ENCODE measurements at places on chromosomes 7 and 10. TPM values are rescaled to one million over a fixed set of nuclear protein-coding genes. Genes with fewer than 3 reads are reported as not detected.

- H3K4me1 ChIP-seq: no peaks in the 10 kb centered on the region
- no peak for DNase-seq
- H3K27me3 ChIP-seq: peaks cover 12% of the 10 kb centered on the region
These were observed 43.3 kb upstream of the ANLN start for GRCh38 chr7:36346260-36346831.

GRCh38 chr7:25288556-25289307, 60.4 kb upstream of the NPVF start:
- no peaks in the 10 kb centered on the region for H3K36me3 ChIP-seq
- no peaks in the 10 kb centered on the region for H3K4me1 ChIP-seq
- no peak overlapping the region for H3K4me3 ChIP-seq
- DNase-seq: no peak
- no peak overlapping the region for H3K27ac ChIP-seq

- peaks cover 3% of the 10 kb centered on the region for H3K36me3 ChIP-seq
- peaks cover 36% of the 10 kb centered on the region for H3K4me1 ChIP-seq
- no peak overlapping the region for H3K27ac ChIP-seq
- H3K27me3 ChIP-seq: no peaks in the 10 kb centered on the region
These were observed 169.6 kb downstream of the SRPK2 start for GRCh38 chr7:105218939-105219770.

- no peak overlapping the region for H3K27ac ChIP-seq
- H3K36me3 ChIP-seq: no peaks in the 10 kb centered on the region
- DNase-seq: no peak
These were observed 487.7 kb downstream of the TYW1 start for GRCh38 chr7:67484244-67484751.

DNA sequence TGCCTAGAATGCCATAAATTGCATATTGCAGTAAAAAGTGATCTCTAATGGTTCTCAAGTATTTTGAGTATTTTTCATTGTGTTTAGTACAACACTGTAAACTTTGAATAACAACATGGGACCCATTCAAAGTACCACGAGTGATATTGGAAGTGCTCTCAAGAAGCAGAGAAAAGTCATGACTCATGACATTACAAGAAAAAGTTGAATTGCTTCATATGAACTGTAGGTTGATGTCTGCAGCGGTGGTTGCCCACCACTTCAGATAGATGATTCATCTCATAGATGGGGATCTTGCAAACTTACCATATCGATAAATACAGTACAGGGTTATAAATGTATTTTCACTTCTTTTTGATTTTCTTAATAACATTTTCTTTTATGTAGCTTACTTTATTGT, 33.9 kb downstream of the ENTPD1 start:
- H3K4me1 ChIP-seq: peaks cover 94% of the 10 kb centered on the region
- DNase-seq: no peak
- no peaks in the 10 kb centered on the region for H3K27me3 ChIP-seq

- no peak overlapping the region for H3K27ac ChIP-seq
- no peak overlapping the region for H3K4me3 ChIP-seq
- H3K36me3 ChIP-seq: no peaks in the 10 kb centered on the region
- no peak for DNase-seq
- H3K4me1 ChIP-seq: no peaks in the 10 kb centered on the region
- peaks cover 4% of the 10 kb centered on the region for H3K27me3 ChIP-seq
These were observed 8.2 kb downstream of the ZCCHC24 start for GRCh38 chr10:79437111-79437814.

- H3K27me3 ChIP-seq: peaks cover 3% of the 10 kb centered on the region
- H3K36me3 ChIP-seq: peaks cover 12% of the 10 kb centered on the region
- peak overlapping the region; percentile 98 for H3K4me3 ChIP-seq
- H3K27ac ChIP-seq: peak overlapping the region; percentile 90
These were observed 724 bp downstream of the CAPZA2 start for GRCh38 chr7:116862951-116863670.

GRCh38 chr7:42237811-42238541, 967 bp upstream of the GLI3 start:
- peaks cover 54% of the 10 kb centered on the region for H3K27me3 ChIP-seq
- H3K36me3 ChIP-seq: no peaks in the 10 kb centered on the region
- DNase-seq: no peak
- H3K27ac ChIP-seq: no peak overlapping the region
- H3K4me3 ChIP-seq: peak overlapping the region; percentile 78

GRCh38 chr10:116476461-116476860, 48.8 kb downstream of the PNLIPRP3 start:
- DNase-seq: no peak
- H3K4me1 ChIP-seq: no peaks in the 10 kb centered on the region
- H3K36me3 ChIP-seq: no peaks in the 10 kb centered on the region
- no peak overlapping the region for H3K27ac ChIP-seq
- no peaks in the 10 kb centered on the region for H3K27me3 ChIP-seq
- H3K4me3 ChIP-seq: no peak overlapping the region

DNA sequence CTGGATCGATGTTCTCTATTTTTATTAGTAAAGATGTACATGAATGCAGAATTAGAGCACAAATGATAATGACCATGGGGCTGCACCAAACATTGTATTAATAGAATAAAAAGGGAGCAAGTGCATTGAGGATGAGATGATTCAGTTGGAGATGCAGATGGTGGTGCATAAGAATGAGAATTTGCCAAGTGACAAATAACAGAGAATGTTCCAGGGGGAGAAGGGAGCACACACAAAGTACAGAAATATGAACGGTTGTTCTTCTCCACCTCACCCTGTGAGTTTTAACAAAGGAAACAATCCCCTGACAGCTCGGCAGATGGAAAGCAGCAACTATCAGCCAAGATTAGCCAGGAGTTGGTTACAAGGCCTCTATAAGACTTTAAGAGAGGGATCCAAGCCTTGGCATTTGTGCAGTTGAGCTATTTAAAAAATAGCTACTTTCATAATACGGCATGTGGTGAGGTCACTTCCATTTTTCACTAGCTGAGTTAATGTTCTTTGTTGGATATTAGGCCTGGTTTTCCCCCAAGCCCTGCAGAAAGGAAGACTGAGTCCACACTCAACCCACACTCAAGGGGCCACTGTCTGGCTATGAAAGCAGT, 462.5 kb downstream of the TNS3 start:
- H3K27me3 ChIP-seq: no peaks in the 10 kb centered on the region
- H3K4me3 ChIP-seq: no peak overlapping the region
- no peaks in the 10 kb centered on the region for H3K36me3 ChIP-seq
- H3K4me1 ChIP-seq: no peaks in the 10 kb centered on the region
- DNase-seq: no peak

DNA sequence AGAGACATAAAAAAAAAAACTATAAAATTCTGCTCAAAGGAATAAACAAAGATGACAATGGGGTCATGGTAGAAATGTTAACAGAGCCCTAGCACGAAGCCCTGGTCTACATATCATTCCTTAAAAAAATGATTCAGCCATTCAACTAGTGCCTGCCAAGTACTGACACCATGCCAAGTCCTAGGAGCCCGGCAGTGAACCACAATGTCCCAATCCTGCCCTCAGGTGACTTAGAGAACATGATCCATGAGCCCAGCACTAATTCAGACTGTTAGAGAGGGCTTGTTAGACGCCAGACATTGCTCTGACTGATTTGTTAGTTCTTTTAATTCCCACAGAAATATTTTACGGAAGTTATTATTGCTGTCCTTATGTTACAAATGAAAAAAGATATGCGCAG, 67.3 kb upstream of the VWC2 start:
- no peaks in the 10 kb centered on the region for H3K36me3 ChIP-seq
- H3K27me3 ChIP-seq: no peaks in the 10 kb centered on the region
- no peak overlapping the region for H3K4me3 ChIP-seq
- H3K4me1 ChIP-seq: no peaks in the 10 kb centered on the region
- DNase-seq: no peak

DNA sequence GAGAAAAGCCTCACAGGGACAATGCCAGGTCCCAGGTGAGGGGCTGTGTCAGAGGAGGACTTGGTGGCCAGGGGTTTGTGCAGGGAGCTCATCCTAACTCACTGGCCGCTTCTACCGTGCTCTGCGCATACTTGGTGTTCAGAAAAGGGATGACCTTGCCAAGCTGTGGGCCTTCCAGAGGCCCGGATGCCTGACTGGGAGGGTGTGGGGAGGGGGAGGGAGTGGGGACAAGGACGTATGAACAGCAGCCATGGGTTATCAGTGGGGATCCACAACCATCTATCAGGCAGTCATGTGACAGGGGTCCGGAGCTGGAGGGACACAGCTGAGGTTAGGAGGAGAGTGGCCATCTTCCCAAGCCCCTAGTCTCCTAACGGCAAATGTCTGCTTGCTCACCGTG, 6.2 kb downstream of the SFXN4 start:
- no peak for DNase-seq
- H3K27ac ChIP-seq: no peak overlapping the region
- H3K27me3 ChIP-seq: no peaks in the 10 kb centered on the region
- no peak overlapping the region for H3K4me3 ChIP-seq
- H3K36me3 ChIP-seq: peaks cover 53% of the 10 kb centered on the region

DNA sequence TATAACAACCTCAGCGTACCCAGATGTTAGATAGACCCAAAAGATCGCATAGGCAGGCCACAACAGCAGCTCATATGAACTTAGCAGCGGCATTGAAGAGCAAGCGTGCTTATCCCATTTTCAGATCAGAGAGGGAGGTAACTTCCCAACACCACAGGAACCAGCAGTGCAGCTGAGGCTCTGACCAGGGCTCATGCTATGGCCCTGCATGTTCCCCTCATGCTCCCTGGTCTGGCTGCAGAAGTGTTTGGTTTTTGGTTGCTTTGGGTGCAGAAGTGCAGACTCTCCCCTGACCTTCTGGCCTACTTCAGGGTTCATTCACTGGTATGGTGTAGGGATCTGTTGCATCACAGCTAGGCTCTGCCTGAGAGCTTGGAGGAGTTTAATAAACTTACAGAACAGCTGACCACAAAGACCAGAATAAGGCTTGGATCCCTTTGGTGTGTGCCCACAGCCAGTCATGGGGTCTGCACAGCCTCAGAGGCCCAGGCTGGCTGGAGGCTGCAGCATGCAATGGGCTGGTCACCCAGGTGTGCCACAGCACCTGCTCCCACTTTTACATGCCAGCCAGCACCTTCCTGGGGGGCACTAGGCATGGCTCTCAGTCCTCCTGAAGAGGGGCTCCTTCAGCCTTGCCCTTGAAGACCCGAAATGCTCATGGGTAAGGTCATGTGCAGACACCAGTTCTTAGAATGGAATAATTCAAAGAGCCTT, 9.1 kb upstream of the CXCL12 start:
- no peaks in the 10 kb centered on the region for H3K36me3 ChIP-seq
- peaks cover 9% of the 10 kb centered on the region for H3K27me3 ChIP-seq
- no peak for DNase-seq
- no peak overlapping the region for H3K27ac ChIP-seq
- no peaks in the 10 kb centered on the region for H3K4me1 ChIP-seq

- no peaks in the 10 kb centered on the region for H3K4me1 ChIP-seq
- no peak overlapping the region for H3K27ac ChIP-seq
- no peak overlapping the region for H3K4me3 ChIP-seq
These were observed 35.2 kb upstream of the BMPER start for GRCh38 chr7:33870120-33870519.

DNA sequence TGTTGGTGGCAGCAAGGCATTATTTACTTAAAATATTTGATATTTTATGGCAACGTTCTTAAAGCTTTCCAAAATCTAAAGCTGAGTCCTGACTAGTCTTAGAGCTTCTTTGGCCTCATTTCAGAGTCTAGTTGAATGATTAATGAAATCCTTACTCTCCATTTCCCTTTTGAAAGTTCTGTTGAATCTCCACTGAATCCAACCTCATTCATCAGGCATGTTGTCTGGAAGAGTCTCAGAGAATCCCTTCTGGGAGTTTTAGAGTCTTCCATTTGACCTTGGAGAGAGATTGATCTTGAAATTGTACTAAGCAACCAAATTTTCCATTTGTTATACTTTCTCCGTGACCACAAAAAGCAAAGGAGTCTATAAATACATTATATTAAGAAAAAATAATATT, 198.5 kb upstream of the TMEM196 start:
- H3K36me3 ChIP-seq: no peaks in the 10 kb centered on the region
- DNase-seq: no peak
- H3K27me3 ChIP-seq: no peaks in the 10 kb centered on the region
- H3K4me3 ChIP-seq: no peak overlapping the region
- H3K4me1 ChIP-seq: no peaks in the 10 kb centered on the region

DNA sequence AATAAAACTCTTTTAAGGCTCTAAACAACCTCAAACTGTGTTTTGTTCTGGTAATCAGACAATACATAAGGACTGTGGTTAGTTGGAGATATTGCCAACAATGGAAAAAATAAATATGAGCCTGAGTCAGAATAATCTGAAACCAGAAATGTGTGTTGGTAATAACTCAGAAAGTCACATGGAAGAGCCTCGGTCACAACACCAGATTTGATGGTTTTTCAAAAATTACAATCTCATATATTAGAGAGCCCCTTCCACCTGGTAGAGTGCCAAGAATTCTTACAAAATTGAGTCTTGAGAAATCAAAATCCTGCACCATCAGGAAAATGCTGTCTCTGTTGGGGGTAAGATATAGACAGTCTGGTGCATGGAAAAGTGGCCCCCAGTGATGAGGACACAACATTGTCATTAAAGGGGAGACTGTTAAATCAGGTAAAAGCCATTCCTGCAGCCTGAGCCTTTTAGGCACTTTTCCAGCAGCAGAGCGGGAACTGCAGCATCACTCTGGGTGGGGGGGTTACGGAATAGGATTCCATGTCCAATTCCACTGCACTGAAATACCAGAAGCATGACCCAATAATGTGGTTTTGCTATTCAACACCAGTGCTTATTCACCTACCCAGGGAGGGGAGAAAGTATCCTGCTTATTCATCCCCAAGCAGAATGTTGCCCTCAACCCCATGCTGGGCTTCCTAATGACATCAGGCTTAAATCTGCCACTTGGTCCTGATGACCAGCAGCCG, 9.5 kb upstream of the ADAM12 start:
- H3K27ac ChIP-seq: no peak overlapping the region
- no peaks in the 10 kb centered on the region for H3K36me3 ChIP-seq
- no peaks in the 10 kb centered on the region for H3K4me1 ChIP-seq
- no peak for DNase-seq

- H3K36me3 ChIP-seq: no peaks in the 10 kb centered on the region
- H3K27me3 ChIP-seq: peaks cover 3% of the 10 kb centered on the region
- DNase-seq: no peak
- no peak overlapping the region for H3K27ac ChIP-seq
These were observed 215.7 kb downstream of the RELN start for GRCh38 chr7:103773726-103774125.

The SAMD8 gene
- 29.1 TPM for total RNA-seq

The NMT2 gene
- 9.7 TPM for total RNA-seq

The SUN3 gene
- total RNA-seq: not detected

The AKR1D1 gene
- total RNA-seq: not detected

The USP6NL gene
- 64.5 TPM for total RNA-seq

The NUTM2B gene
- total RNA-seq: 0.80 TPM

The RAMP3 gene
- not detected for total RNA-seq

The TRIM73 gene
- total RNA-seq: 4.0 TPM

The MINPP1 gene
- 7.3 TPM for total RNA-seq

The MMD2 gene
- total RNA-seq: not detected

The LIPN gene
- total RNA-seq: 0.27 TPM

The GALNT17 gene
- total RNA-seq: not detected

The SMURF1 gene
- 21.6 TPM for total RNA-seq
